Ascending aorta (tissue), 2 donors: ENCODE measurements at places on chromosomes 1 and 21. TPM values are rescaled to one million over a fixed set of nuclear protein-coding genes. Genes with fewer than 3 reads are reported as not detected.
A peak's percentile ranks its signal among the peaks of the same experiment; 100 is the strongest.

- H3K4me3 ChIP-seq = peak overlapping the region; percentile 100
- peak; percentile 93 for DNase-seq
- H3K4me1 ChIP-seq = peaks cover 10% of the 10 kb centered on the region
- no peaks in the 10 kb centered on the region for H3K27me3 ChIP-seq
- peak overlapping the region; percentile 96 for H3K27ac ChIP-seq
These were observed 1.6 kb downstream of the SPEN start for GRCh38 chr1:15848929-15849774.

- H3K4me1 ChIP-seq = no peaks in the 10 kb centered on the region
- H3K4me3 ChIP-seq = no peak overlapping the region
- no peak overlapping the region for H3K27ac ChIP-seq
- no peaks in the 10 kb centered on the region for H3K27me3 ChIP-seq
These were observed 43.5 kb downstream of the TMCC2 start for GRCh38 chr1:205271277-205271676.

DNA sequence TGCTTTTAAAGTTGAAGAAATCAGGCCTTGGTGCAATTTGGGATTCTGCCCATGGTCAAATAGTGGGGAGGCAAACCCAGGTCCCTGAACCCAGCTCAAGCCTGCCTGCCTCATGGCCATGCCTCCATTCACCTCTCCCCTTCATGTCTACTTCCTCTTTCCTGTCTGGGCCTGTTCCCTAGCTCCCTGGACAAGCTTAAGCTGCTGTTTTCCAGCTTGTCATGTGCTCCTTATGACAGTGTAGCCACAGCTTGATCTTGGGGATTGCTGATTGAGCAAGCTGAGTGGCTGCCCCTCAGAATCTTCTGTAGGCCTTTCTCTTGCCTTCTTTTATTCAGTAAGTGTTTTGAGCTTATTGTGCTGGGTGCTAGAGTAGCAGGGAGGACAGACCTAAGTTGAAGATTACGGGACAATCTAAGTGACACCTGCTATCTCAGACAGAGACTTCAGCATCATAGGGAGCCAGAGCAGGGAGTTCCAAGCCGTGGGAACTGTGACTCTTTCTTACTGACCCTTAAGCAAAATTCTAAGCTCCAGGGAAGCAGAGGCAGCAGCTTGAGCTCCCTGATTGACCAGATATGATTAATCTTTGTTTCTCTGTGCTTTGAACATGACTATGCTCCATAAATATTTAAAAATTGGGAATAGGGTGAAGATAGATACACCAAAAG, 520 bp upstream of the MR1 start:
- H3K4me3 ChIP-seq = peak overlapping the region; percentile 46
- no peaks in the 10 kb centered on the region for H3K36me3 ChIP-seq
- H3K4me1 ChIP-seq = peaks cover 28% of the 10 kb centered on the region
- peak overlapping the region; percentile 96 for H3K27ac ChIP-seq

DNA sequence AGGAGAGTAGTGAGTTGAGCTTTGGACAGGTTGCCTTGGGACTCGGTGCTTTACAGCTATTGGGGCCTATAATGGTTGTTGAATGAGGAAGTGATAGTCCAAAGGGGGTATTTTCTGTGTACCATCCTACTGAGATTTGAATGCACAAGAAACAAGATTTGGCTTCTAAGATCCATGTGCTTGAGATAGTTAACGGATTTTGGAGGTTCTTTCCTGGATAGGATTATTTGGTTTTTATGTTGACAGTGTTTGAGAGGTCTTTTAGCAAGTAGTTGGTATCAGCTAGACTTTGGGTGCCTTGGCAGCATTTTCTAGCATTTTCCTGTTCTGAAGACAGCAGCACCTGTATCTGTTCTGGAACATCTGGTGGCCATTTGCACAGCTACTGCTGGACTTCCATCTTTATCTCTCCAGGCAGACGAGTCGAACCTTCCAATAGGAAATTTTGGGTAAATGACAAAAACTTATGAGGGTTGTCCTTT, 3.6 kb upstream of the SCAF4 start:
- no peak for DNase-seq
- no peaks in the 10 kb centered on the region for H3K36me3 ChIP-seq
- peaks cover 4% of the 10 kb centered on the region for H3K4me1 ChIP-seq
- no peaks in the 10 kb centered on the region for H3K27me3 ChIP-seq
- H3K4me3 ChIP-seq = no peak overlapping the region
- H3K27ac ChIP-seq = no peak overlapping the region

Gene CFHR5
- not detected for total RNA-seq

Gene TMOD4
- not detected for total RNA-seq

Gene GPR161
- 16.3 TPM for total RNA-seq
